ENCODE measurements at places on chromosomes 5 and 9. TPM values are rescaled to one million over a fixed set of nuclear protein-coding genes. Genes with fewer than 3 reads are reported as not detected.

EMB gene
- polyA plus RNA-seq = 131 TPM

ZNF782 gene
- 1.1 TPM for polyA plus RNA-seq

OBP2B gene
- not detected for polyA plus RNA-seq

PLCXD3 gene
- not detected for polyA plus RNA-seq

LRRC14B gene
- not detected for polyA plus RNA-seq

EIF4E1B gene
- polyA plus RNA-seq = not detected

RPP25L gene
- 39.4 TPM for polyA plus RNA-seq

MCC gene
- not detected for polyA plus RNA-seq

MRPL41 gene
- 33.2 TPM for polyA plus RNA-seq

TLX3 gene
- polyA plus RNA-seq = not detected

GRCh38 chr5:43543434-43543833, 13.4 kb downstream of the PAIP1 start:
- DNase-seq = no peak

DNA sequence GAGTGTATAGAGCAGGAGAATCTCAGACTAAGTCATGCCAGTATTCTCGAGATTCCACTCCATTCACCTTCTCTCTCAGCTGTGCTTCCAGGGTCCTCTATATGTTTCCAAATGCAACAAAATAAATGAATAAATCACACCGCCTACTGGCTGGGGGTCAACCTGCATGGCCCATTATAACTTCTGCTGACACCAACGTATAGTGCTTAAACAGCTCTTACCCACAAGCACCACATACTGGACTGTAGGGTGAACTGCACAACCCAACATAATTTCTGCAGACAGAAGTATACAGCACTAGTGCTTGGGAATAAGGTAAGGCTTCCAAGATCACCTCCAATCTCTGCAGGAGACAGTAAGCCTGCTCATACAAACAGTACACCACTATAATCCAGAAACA, 33.1 kb upstream of the HTR4 start:
- DNase-seq = no peak

GRCh38 chr9:13083963-13084528, 195.4 kb downstream of the MPDZ start:
- no peak for DNase-seq

DNA sequence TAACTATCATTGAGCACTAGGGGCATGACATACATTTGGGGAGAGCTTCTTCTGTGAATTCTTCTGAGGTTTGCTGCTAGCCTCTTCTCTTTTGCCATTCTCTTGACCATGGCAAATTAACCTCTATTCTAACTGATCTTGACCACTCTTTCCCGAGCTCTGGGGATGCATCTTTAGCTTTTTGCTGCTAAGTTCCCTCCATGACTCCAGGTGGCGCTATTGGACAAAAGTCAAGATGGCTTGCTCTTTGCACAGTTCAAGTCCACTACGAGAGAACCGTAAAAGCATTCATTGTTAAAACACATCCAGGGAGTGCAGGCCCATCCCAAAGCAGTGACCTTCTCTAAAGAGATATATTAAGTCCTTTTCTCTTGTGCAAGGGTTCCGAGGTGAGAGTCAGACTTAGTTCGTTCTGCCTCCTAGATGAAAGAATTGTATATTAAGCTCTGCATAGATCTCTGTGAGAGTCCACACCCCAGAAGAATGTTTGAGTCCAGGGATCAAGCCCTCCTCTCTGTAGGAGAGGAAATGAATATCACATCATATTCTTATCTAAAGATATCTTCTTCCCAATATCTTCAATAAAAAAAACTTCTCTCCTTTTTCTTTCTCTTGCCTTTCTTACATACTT, 1152.9 kb upstream of the CDH6 start:
- DNase-seq = no peak

DNA sequence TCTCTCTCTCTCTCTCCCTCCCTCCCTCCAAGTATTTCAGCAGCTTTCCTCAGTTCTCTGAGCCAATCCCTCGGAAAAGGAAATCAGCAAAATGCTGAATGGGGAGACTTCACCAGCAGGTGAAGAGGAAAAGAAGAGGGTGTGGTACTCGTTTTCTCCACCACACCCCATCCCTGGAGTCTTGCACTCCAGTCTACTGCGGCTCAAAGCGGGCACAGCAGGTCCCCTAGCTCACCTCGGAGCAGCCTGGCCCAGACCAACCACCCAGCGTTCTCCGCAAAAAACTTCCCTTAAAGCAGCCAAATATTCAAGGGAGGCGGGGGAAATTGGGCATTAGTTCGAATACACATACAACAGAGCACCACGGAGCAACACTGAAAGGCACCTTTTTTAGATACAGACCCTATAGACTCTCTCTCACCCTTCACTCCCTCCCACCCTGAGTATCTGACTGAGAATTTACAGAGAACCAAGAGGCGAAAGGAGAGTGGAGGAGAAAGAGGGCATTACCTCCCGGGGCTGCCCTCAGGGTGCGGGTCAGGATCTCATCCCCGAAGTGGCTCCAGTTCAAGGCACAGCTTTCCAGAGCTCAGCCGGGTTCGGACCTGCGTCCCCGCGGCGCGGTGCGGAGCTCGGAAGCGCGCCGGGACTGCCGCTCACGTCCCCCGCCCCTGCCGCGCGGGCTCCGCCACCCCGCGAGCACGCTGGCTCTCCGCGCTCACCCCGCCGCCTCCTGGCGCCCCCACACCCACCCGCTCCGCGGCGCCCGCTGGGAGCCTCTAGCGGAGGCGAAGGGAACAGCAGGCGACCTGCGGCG, 1638.5 kb upstream of the C9orf72 start:
- DNase-seq = peak; percentile 8

- no peak for DNase-seq
These were observed 40.3 kb downstream of the SNCAIP start for GRCh38 chr5:122352331-122352730.

DNA sequence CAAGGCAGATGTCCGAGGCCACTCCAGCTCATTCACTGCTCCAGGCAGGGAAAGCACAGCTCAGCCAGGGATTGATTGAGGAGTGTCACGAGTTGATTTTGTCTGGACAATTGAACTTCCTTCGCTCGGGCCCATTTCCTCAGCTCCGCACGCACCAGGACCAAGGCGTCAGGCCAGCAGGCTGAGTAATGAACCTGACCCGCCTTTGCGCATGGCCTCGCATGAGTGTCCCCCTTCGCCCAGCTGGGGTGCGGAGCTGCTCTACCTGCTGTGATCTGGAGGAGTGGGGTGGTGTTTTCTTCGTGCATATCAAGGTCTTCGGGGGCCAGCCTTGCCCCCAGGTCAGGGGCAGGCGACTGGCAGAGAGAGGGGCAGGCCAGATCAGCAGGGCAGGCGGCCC, 44.0 kb downstream of the VAV2 start:
- DNase-seq = no peak

- DNase-seq = peak; percentile 19
These were observed 107.4 kb upstream of the LHFPL2 start for GRCh38 chr5:78755822-78756429.

DNA sequence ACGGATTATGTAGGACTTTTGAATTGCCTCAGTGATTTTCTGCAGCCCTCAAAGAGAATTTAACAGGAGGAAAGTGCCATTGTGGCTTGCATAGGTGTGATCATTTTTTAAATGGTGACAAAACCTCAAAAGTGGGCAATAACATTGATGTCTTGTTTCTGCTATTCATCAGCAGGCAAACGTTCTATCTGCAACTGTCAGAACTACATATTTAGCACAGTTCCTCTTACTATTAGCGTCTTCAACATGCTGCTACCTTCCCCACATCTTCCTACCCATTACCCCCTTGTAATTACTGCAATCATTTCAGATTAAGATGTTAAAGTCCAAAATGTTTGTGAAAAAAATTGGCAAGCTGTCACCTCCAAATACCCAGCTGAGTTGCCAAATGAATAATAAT, 254.6 kb downstream of the SMARCA2 start:
- DNase-seq = no peak

GRCh38 chr5:38799556-38800377, 46.0 kb upstream of the OSMR start:
- DNase-seq = no peak

DNA sequence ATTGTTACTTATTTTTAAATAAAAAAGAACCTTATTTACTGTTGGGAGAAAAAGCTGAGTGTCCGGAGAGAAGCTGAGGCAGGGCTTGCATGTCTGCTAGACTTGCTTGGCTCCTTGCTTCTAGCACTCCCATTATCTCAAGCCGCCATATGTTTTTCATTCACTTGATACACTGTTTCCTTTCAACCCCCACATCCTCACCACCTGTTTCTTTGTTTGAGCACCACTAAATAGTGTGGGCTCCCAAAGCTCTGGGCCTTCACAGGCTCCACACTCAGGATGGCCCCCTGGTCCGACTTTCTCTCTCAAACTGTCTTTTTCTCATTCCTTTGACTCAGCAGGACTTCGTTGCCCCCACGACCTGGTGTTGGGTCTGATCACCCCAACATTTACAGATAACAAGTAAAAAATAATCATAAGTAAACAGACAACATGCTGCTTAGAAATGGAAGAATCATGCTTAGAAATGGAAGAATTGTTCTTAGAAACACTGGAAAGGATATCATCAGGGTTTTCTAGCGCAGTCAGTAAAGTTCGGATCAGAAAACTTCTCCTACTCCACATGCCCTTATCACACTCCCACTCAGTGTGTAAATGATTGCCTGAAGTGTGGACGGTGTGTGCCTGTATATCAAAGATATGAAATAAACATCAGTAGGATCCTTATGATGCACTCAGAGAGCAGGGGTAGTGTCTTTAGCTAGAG, 58.5 kb downstream of the APTX start:
- no peak for DNase-seq

DNA sequence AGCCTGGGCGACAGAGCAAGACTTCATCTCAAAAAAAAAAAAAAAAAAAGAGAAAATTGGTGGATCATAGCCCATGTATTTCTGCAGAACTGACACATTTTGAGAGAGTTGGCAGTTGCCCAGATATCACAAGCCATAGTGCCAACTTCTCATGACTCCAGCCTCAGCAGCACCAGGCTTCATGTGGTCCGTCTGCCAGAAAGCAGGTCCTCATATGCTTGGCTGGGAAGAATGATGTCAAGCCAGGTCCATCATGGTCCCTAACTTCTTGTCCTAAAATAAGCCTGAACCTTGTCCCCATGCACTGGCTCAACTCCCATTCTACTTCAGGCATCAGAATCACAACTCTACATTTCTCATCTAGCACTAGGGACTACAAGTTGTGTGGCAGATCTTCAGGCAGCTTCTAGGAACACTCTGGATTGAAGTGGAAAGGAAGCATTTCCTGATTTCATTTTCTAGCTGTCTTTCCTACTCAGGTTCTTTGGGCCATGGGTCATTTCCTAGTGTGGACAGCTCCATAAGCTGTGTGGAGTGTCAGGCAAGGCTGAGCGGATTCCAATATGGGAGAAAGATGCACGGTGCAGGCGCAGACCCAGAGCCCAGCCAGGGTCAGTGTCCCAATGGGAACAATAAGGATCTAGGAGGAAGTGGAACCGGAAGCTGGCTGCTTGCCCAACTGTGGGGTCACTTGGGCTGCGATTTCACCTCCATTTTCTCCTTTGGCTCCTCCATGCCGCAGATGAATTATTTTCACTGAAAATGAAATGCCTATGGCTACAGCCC, 90.1 kb downstream of the LMNB1 start:
- no peak for DNase-seq

GRCh38 chr5:72035831-72036230, 71.4 kb upstream of the MAP1B start:
- no peak for DNase-seq

DNA sequence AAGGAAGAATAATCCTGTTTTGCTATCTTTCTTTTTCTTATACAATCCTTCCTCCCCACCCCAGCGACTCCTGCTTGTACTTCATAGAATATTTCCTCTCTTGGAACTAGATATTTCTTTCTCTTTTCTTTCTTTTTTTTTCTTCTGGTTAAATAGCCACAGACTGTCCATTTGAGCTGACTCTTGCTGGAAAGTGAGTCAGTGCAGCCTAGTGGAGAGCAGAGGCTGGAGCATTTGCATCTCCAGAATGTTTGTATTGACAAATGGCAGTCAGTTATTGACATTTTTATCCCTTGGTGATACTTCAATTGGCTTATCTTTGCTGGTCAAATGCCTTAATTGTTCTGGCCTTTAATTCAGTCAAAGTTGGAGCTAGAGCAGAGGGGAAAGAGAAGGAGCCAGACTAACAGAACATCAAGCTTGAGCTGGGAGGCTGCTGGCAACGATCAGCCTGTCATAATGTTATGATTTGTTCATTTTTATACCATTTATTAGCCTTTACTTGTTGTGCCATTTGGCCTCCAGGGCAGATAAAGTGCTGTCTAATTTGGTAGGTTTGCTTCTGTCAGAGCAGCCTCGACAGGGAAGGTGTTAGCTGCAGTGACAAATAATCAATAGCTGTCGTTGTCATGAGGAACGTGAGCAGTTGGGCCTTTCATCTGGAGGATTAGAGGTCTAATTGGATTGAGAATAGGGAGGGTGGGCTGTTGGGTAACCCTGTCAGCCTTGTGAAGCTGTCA, 69.0 kb downstream of the INVS start:
- no peak for DNase-seq

DNA sequence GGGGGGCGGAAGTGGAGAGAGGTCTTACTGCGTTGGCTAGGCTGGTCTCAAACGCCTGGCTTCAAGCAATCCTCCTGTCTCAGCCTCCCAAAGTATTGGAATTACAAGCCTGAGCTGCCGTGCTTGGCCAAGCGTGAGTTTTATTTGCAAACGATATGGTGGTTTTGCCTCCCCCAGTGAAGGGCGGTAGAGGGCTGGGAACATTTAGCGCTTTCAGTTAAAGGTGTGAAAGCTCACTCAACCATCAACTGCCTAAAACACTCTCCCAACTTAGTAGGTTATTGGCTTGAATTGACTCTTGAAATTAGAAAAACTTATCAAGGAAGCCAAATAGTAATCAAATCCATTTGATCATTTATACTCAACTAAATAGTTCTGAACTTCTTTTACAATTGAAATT, 156.3 kb downstream of the ESM1 start:
- no peak for DNase-seq

GRCh38 chr9:136336156-136336870, 9.0 kb downstream of the GPSM1 start:
- no peak for DNase-seq

GRCh38 chr5:96997265-96997859, 61.5 kb downstream of the LNPEP start:
- peak; percentile 36 for DNase-seq

DNA sequence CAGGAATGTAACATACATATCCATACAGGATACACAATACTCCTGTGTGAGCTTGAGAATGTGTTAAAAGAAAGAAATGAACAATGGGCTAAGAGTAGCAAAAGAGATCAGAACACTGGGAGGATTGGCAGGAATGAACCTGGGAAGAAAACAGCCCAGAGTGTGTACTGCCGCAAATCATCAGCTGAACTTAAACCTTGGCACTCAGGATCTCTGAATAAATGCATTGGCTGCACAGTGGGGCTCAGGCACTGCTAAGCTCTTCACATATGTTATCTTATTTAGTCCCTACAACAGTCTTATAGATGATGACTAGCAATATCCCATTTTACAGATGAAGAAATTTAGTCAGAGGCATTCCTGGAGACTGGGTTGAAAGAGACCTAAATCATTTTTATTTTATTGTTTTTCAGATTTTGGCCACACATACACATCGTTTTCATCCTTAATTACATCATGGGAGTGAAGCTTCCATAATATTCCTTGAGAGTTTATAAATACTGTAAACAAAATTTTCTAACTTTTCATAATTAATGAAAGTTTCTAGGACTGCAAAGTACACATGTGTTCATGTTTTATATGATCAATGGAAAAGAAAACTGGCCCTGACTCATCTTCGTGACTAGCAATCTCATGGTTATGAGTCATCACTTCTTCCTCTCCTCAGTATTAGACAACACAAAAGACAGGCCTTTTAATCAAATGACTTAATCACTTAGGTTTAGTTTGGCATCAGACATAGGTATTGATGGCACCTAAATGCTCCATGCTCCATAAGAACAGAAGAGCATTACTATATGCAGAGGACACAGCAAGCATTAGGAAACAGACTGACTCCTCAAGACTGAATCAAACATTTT, 59.2 kb downstream of the CDH18 start:
- DNase-seq = no peak
